ENCODE measurements at places on chromosomes 3 and 15. TPM values are rescaled to one million over a fixed set of nuclear protein-coding genes. Genes with fewer than 3 reads are reported as not detected.

GRCh38 chr3:101042996-101043686 lies 49.9 kb upstream of the ABI3BP start:
- H3K4me3 ChIP-seq: no peak overlapping the region
- H3K27me3 ChIP-seq: no peaks in the 10 kb centered on the region
- no peak for DNase-seq
- no peaks in the 10 kb centered on the region for H3K4me1 ChIP-seq
- H3K36me3 ChIP-seq: no peaks in the 10 kb centered on the region

- no peaks in the 10 kb centered on the region for H3K36me3 ChIP-seq
- no peaks in the 10 kb centered on the region for H3K27me3 ChIP-seq
- DNase-seq: no peak
- peak overlapping the region; percentile 61 for H3K27ac ChIP-seq
Observed at GRCh38 chr15:63483521-63484371, 20.6 kb upstream of the USP3 start.

GRCh38 chr3:124438813-124439212 lies 291.4 kb upstream of the UMPS start:
- no peak overlapping the region for H3K4me3 ChIP-seq
- peaks cover under 1% of the 10 kb centered on the region for H3K27me3 ChIP-seq
- H3K4me1 ChIP-seq: no peaks in the 10 kb centered on the region
- H3K36me3 ChIP-seq: no peaks in the 10 kb centered on the region
- no peak overlapping the region for H3K27ac ChIP-seq
- DNase-seq: no peak

DNA sequence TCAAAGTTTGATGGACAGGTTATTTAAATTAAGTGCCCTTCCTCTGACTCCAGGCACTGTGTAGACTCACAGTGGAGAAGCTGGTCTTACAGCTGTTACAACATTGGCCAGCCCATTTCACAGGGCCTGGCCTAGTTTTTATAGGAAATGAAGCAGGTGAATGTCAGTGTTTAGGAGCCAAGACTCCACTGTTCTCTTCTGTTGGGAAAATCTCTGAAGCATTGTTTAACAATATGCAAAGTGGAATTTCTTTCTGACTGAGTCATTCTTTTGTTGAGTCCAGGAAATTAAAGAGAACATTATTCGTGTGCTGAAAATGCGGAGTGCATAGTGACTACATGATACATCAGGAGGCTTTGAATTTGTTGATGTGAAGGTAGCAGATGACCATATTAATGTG lies 64.7 kb downstream of the ARRDC4 start:
- no peak overlapping the region for H3K4me3 ChIP-seq
- no peaks in the 10 kb centered on the region for H3K4me1 ChIP-seq
- H3K27me3 ChIP-seq: no peaks in the 10 kb centered on the region
- DNase-seq: no peak
- H3K27ac ChIP-seq: no peak overlapping the region

GRCh38 chr3:69715204-69715603 lies 24.1 kb upstream of the MITF start:
- no peaks in the 10 kb centered on the region for H3K36me3 ChIP-seq
- no peak for DNase-seq
- no peaks in the 10 kb centered on the region for H3K4me1 ChIP-seq
- H3K4me3 ChIP-seq: no peak overlapping the region
- H3K27me3 ChIP-seq: no peaks in the 10 kb centered on the region

GRCh38 chr3:30035935-30036567 lies 570.4 kb upstream of the TGFBR2 start:
- H3K4me3 ChIP-seq: no peak overlapping the region
- H3K36me3 ChIP-seq: no peaks in the 10 kb centered on the region
- H3K27ac ChIP-seq: no peak overlapping the region
- peaks cover 2% of the 10 kb centered on the region for H3K27me3 ChIP-seq

DNA sequence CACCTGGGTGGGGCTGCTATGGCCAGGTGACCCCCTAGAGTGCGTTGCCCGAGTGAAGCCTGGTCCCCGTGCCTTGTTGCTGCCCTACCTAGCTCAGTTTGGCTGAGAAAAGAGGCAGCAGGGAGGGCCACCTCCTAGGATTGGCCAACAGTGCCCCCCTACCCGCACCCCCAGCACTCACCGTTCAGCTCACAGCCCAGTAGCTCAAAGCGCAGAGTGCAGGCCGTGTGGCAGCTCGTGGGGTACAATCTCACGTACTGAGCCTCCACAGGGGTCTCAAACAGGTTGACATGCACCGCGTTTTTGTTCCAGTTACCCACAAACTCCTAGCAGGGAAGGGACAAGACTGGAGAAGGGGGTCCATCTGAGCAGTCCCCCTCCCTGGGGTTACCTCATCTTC lies 7.6 kb downstream of the MFGE8 start:
- peaks cover 14% of the 10 kb centered on the region for H3K36me3 ChIP-seq
- no peaks in the 10 kb centered on the region for H3K27me3 ChIP-seq
- H3K27ac ChIP-seq: peak overlapping the region; percentile 87
- no peak overlapping the region for H3K4me3 ChIP-seq
- peaks cover 41% of the 10 kb centered on the region for H3K4me1 ChIP-seq

DNA sequence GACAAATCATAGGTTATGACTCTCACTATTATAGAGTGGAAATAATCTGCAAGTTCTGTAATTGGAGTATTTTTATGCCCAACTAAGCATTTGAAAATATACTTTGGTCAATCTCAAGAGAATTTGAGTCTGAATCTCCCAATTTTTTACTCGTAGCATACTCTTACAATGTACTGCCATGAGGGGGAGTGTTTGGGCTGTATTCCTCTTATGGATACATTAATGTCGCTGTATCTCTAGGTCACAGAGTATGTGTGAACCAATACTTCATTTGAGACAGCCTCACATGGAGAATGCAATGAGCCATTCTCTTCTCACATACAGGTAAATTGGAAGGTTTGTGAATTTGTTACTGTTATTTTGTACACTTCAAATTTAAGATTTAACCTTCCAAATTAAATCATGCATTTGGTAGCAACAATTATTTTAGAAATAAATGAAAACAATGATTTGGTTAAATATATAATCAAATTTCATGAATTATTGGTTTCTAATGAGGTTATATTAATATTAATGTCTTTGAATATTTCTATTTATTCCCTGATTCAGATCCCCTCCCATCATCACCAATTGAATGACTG lies 5.5 kb upstream of the CD200 start:
- no peaks in the 10 kb centered on the region for H3K36me3 ChIP-seq
- H3K4me1 ChIP-seq: no peaks in the 10 kb centered on the region
- H3K27me3 ChIP-seq: peaks cover 15% of the 10 kb centered on the region

DNA sequence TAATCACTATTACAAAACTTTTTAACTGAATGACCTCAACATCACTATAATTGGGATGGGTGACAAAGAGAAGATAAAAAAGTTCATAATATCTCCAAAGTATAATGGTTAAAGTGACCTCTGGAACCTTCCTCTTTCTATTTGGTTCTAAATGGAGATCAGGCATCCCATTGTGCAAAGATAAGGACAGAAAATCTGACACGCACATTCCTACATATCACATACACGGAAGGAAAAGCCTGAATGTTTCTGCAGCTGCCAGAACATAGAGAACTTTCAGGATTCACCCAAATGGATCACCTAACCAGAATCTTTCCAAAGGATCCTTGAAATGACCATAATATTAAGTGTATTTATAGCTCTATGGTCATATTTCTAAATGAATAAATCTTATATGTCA lies 128.2 kb downstream of the TFDP2 start:
- H3K4me1 ChIP-seq: peaks cover 9% of the 10 kb centered on the region
- no peaks in the 10 kb centered on the region for H3K36me3 ChIP-seq
- no peak overlapping the region for H3K4me3 ChIP-seq
- no peak overlapping the region for H3K27ac ChIP-seq
- no peak for DNase-seq

DNA sequence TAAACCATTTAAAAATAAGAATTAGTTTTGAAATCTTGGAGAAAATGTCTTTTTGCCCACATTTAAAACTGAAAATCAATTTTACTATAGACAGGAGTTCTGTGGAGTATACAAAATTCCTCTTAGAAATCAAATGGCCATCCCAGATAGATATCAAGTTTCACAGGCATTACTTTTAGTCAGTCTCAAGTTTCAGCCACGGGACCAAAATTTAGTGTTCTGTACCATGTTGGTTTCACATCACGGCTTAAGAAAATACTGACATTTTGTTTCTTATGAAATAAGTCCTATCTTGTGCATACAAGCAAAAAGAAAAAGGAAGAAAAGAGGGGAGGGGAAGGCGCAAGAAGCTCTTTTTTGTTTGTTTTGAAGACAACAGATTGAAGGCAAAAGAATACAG lies 45.7 kb downstream of the EIF2AK4 start:
- H3K27ac ChIP-seq: no peak overlapping the region
- H3K4me3 ChIP-seq: no peak overlapping the region
- H3K36me3 ChIP-seq: peaks cover 8% of the 10 kb centered on the region

- no peak overlapping the region for H3K4me3 ChIP-seq
- no peak for DNase-seq
- H3K4me1 ChIP-seq: no peaks in the 10 kb centered on the region
- no peak overlapping the region for H3K27ac ChIP-seq
- no peaks in the 10 kb centered on the region for H3K27me3 ChIP-seq
Observed at GRCh38 chr15:62766599-62766998, 275.9 kb upstream of the TPM1 start.

GRCh38 chr15:92619145-92620101 lies 36.2 kb downstream of the FAM174B start:
- no peaks in the 10 kb centered on the region for H3K36me3 ChIP-seq
- no peak overlapping the region for H3K4me3 ChIP-seq
- no peaks in the 10 kb centered on the region for H3K4me1 ChIP-seq
- no peaks in the 10 kb centered on the region for H3K27me3 ChIP-seq

DNA sequence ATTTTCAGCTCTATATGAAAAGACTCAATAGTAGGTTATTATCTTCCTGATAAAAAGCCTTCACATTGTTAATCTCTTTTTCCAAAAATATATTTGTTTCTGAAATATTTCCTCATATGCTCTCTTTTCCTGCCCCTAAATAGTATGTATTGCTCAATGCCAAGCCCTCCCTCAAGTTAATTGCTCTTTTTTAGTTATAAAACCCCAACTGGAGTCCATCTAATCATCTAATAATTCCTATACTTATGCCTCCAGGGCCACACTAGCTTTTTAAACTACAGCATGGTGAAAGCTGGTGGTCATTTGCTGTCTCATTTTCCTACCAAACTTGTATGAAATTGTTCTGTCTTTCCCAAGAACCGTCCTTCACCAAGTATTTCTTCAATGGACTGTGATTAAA lies 26.7 kb downstream of the AQP9 start:
- DNase-seq: no peak
- H3K27me3 ChIP-seq: peaks cover 23% of the 10 kb centered on the region
- H3K36me3 ChIP-seq: no peaks in the 10 kb centered on the region
- no peaks in the 10 kb centered on the region for H3K4me1 ChIP-seq
- H3K4me3 ChIP-seq: no peak overlapping the region

- no peaks in the 10 kb centered on the region for H3K36me3 ChIP-seq
- H3K4me3 ChIP-seq: no peak overlapping the region
- H3K27ac ChIP-seq: no peak overlapping the region
- H3K4me1 ChIP-seq: no peaks in the 10 kb centered on the region
Observed at GRCh38 chr3:79233431-79234060, 534.3 kb downstream of the ROBO1 start.

DNA sequence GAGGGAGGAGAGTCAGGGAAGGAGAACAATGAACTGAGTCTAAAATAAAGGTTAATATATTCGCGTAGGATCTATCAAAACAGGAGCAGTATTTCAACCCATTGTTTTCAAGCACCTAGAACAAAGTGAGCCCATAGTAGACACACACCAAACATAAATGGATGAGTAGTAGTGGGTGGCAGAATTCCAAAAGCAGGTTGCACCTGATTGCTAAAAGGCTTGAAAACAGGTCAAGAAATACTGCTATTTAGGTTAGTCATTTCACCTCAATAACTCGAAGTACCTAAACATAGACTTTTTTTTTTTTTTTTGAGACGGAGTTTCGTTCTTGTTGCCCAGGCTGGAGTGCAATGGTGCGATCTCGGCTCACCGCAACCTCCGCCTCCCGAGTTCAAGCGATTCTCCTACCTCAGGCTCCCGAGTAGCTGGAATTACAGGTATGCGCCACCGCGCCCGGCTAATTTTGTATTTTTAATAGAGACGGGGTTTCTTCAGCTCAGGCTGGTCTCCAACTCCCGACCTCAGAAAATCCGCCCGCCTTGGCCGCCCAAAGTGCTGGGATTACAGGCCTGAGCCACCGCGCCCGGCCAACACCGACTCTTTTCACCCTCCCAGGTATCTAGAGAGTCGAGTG lies 855 bp upstream of the ABHD5 start:
- peaks cover 29% of the 10 kb centered on the region for H3K4me1 ChIP-seq
- H3K27ac ChIP-seq: peak overlapping the region; percentile 82
- H3K36me3 ChIP-seq: no peaks in the 10 kb centered on the region
- no peak for DNase-seq

GRCh38 chr3:37620071-37620635 lies 241.5 kb upstream of the CTDSPL start:
- H3K27me3 ChIP-seq: no peaks in the 10 kb centered on the region
- no peak overlapping the region for H3K27ac ChIP-seq
- DNase-seq: no peak
- no peak overlapping the region for H3K4me3 ChIP-seq
- no peaks in the 10 kb centered on the region for H3K4me1 ChIP-seq

- H3K36me3 ChIP-seq: no peaks in the 10 kb centered on the region
- H3K4me1 ChIP-seq: no peaks in the 10 kb centered on the region
- no peak overlapping the region for H3K27ac ChIP-seq
- H3K27me3 ChIP-seq: no peaks in the 10 kb centered on the region
- no peak for DNase-seq
Observed at GRCh38 chr15:62534996-62535395, 369.9 kb upstream of the C2CD4B start.

DNA sequence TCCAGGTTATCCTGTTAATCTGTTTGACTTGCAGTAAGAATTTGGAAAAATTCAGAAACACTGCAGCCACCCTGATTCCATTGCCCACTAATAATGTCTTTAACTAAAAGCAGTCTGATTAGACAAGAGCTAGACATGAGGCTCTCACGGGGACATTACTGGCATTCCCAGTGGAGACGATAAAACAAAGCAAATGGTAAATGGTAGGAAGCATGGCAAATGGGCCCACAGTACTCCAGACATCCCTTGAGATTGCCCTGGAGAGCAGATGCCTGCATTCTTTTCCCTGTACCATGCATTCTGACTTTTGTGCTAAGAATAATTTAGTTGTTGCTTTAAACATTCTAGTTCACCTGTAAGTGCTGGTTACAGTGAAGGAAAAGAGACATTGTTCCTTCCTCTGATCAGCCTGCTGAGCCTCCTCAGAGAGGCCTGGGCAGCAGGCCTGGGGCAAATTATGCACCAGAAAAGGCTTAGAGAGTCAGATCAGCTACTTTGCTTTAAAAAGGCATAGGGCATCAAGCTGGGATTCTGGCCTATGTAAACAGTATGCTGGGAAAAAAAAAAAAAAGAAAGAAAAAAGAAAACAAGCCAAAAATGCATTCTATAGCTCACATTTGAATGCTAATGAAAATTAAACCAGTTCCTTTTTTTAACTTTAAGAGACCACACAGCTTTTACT lies 204.6 kb downstream of the GABRG3 start:
- no peaks in the 10 kb centered on the region for H3K27me3 ChIP-seq
- H3K27ac ChIP-seq: no peak overlapping the region
- H3K4me1 ChIP-seq: no peaks in the 10 kb centered on the region
- H3K36me3 ChIP-seq: no peaks in the 10 kb centered on the region
- H3K4me3 ChIP-seq: no peak overlapping the region
- no peak for DNase-seq

GPR62 gene
- total RNA-seq: not detected

HGD gene
- 4.7 TPM for total RNA-seq

DYNC1LI1 gene
- total RNA-seq: 37.2 TPM

LMOD3 gene
- not detected for total RNA-seq

TTLL13 gene
- 0.25 TPM for total RNA-seq

CCR9 gene
- total RNA-seq: not detected

GRM2 gene
- 3.0 TPM for total RNA-seq

SOX2 gene
- total RNA-seq: not detected

FAM3D gene
- not detected for total RNA-seq

TCAIM gene
- 8.5 TPM for total RNA-seq

RGMA gene
- 0.49 TPM for total RNA-seq

ALDH1A3 gene
- not detected for total RNA-seq

All from CD4-positive, CD25-positive, alpha-beta regulatory T cell (primary cell).